Esophagus mucosa (tissue), 1 donor: ENCODE measurements at places on chromosomes 16 and 17. TPM values are rescaled to one million over a fixed set of nuclear protein-coding genes. Genes with fewer than 3 reads are reported as not detected.

- no peak for ATAC-seq
Measured at GRCh38 chr17:43577664-43578403, 31.7 kb upstream of the ETV4 start.

- ATAC-seq: no peak
Measured at GRCh38 chr17:62206550-62206949, 141.5 kb upstream of the MED13 start.

- no peak for ATAC-seq
Measured at GRCh38 chr16:88727871-88728270, 21.6 kb downstream of the CTU2 start.

- no peak for ATAC-seq
Measured at GRCh38 chr17:22694362-22695227, 1002.3 kb downstream of the KCNJ18 start.

GRCh38 chr16:77696149-77696548 is 26.2 kb upstream of the NUDT7 start:
- no peak for ATAC-seq

FA2H gene
- total RNA-seq: 1.3 TPM

DNA sequence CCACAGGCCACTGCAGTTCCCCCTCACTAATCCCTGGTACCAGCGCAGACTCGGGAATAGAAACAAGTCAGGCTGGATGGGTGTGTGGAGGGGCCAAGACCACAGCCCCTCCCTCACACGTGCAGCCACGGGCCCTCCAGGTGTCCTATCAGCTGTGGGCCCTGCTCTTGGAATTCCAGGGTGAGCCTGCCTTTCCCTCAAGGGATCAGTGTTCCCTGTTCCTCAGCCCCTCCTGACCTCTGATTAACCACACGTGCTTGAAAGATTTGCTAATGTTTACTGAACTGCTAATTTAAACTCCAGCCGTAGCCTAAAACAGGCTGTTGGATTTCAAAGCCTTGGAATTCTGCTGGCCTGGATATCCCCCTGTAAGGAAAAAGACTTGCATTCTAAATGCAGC is 146.4 kb downstream of the SOCS1 start:
- ATAC-seq: no peak

PIMREG gene
- 4.8 TPM for total RNA-seq

DNA sequence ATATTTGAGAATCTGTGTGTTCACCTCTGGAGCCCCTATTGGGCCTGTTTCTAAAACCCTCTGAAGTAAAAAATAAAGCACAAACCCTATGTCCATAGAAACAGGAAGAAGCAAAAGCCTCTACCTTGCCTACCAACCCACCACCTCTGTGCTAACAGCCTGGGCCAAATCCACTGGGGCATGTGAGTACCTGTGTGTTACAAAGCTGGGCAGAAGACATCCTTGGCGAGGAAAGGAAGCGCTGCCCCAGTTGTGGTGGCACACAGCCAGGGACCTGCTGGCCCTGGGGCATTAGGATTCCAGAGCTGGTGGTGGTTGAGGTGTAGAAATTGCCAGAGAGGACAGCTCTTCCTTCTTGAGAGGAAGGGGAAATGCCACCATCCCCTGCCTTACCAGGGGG is 30.0 kb downstream of the MYO18A start:
- peak; percentile 54 for ATAC-seq

- ATAC-seq: no peak
Measured at GRCh38 chr16:16143038-16143763, 80.1 kb downstream of the ABCC6 start.

KIF19 gene
- total RNA-seq: 0.16 TPM

DNA sequence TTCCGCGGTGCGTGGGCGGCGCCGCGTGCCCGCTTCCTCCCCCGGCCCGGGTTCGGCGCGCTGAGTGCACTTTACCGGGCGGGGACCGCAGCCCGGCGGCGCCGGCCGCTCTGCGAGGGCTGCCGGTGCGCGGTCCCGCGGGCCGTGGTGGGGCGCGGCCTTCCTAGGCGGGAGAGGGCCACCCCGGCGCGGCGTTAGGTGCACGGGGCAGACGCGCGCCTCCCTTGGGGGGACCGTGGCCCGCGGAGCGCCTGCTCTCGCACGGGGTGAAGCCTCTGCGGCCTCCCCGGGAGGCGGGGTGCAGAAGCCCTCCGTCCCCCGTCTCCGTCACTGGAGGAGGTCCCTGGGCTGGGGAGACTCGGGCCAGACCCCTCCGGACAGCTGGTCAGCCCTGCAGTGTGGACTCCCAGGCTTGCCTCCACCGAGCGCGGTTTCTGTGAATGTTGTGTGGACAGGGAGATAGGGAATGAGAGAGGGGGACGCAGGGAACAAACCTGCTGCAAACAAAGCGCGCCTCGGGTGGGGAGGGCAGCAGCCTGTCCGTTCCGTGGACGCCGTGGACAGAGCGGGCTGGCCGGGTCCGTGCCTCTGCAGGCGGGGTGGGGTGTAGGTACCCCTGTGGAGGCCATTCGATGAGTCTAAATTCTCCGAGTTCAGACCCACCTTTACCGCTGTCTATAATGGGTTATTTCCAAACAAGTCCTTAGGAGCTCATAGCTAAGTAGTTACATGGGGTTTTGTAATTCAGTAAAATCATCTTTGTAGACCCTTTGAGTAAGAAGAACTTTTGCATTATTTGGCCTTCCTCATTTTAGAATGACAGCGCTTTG is 721 bp downstream of the TBCD start:
- peak; percentile 19 for ATAC-seq

GRCh38 chr17:8375738-8376259 is 705 bp downstream of the KRABD2 start:
- peak; percentile 35 for ATAC-seq

NHLRC4 gene
- 0.12 TPM for total RNA-seq
